Stimulated activated CD8-positive, alpha-beta memory T cell treated with anti-CD3 and anti-CD28 coated beads, Interleukin-2, amount 100 ng/mL, for 1 hour (primary cell): ENCODE measurements at places on chromosomes 2 and 18.
A peak's percentile ranks its signal among the peaks of the same experiment; 100 is the strongest.

- DNase-seq: no peak
Measured at GRCh38 chr2:186570604-186571003, 19.3 kb upstream of the ITGAV start.

DNA sequence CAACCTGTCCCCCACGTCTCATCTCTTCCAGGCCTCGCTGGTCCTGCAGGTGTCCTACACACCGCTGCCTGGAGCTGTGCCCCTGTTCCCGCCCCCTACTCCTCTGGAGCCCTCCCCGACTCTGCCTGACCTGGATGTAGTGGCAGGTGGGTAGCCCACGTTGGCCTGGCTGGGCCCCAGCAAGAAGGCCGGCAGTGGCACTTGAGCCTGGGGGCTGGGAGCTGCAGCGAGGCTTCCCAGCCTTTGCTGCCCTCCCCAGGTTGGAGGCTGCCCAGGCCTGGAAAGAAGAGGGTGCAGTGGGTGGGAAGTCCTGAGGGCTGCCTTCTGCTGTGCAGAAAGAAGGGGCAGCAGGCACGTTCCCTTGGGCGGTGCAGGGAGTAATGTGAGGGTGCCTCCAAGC lies 58.4 kb downstream of the DYSF start:
- no peak for DNase-seq

DNA sequence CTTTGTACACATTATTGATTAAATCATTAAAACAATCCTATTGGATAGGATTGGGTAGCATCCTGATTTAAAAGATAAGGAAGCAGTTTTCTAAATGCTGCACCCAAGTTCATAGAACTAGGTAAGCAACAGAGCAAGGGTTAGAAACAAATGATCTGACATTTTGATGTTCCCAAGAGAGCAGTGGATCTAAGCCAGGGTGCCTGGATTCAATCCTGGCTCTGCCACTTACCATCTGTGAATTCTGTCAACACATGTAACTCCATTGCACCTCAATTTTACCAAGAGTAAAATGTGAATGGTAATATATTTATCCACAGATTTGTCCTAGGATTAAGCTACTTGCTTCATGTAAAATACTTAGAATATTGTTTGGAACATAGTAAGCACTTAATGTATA lies 982.6 kb upstream of the FANCL start:
- no peak for DNase-seq

GRCh38 chr2:64910972-64911433 lies 78.2 kb upstream of the SLC1A4 start:
- no peak for DNase-seq

- DNase-seq: no peak
Measured at GRCh38 chr18:41949206-41949920, 5.7 kb upstream of the PIK3C3 start.

GRCh38 chr2:21251216-21251980 lies 127.6 kb downstream of the TDRD15 start:
- DNase-seq: no peak

GRCh38 chr2:214960677-214961076 lies 151.2 kb upstream of the BARD1 start:
- no peak for DNase-seq

GRCh38 chr2:165253178-165253577 lies 14.0 kb downstream of the SCN2A start:
- no peak for DNase-seq

GRCh38 chr18:57660961-57661360 lies 39.3 kb upstream of the NARS1 start:
- no peak for DNase-seq

DNA sequence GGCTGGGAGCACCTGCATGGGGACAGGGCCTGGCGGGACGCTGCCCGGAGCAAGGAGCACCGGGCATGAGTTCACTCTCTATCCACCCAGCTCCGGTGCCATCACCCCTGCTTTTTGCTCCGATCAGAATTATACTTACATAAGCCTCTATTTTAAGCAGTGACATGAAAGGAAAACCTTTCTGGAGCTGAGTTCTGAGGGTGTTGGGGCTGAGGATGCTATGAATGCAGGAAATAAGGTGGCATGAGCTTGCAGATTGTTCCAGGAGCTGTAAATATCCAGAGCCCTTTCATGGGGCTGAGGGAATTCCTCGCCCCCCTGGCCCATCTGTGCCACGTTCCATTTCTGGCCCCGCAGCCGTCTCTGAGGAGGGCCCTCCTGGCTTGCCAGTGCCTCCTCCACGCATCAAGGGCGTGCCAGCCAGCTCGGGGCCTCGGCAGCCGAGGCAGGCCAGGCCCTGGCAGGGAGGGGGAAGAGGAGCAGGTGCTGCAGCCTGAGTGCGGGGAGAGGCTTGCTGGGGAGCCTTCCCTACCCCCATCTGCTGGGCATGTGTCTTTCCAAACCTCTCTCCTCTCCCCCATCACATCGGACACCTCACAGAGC lies 91.7 kb upstream of the MCFD2 start:
- no peak for DNase-seq

DNA sequence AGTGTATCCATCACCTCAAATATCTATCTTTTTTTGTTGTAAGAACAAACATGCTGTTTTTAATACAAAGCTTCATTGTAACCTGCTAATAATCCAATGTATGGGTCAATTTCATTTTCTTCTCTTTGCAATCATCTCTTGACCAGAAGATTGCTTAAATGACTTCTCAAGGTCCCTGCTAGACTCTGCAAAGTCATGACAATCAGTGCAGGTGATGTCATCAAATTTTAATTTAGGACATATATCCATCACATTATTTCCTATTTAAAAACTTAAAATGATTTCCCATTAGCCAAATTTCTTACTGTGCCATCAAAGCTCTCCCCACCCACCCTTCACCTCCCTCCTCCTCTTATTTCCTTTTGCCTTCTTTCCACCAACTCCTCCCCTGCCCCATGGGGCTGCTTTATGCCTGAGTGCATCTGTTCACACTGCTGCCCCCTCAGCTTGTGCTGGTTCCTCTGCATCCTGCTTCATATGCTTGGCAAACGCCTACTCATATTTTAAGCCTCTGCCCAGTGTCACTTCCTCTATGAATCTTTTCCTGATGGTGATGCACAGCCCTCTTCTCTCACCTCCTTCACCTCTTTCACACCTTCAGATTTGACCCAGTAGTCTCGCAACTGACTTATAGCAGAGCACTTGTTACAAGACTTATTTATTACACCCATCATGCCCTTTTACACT lies 20.3 kb downstream of the PLEK start:
- no peak for DNase-seq

GRCh38 chr2:30938196-30938595 lies 130.9 kb upstream of the CAPN13 start:
- no peak for DNase-seq

DNA sequence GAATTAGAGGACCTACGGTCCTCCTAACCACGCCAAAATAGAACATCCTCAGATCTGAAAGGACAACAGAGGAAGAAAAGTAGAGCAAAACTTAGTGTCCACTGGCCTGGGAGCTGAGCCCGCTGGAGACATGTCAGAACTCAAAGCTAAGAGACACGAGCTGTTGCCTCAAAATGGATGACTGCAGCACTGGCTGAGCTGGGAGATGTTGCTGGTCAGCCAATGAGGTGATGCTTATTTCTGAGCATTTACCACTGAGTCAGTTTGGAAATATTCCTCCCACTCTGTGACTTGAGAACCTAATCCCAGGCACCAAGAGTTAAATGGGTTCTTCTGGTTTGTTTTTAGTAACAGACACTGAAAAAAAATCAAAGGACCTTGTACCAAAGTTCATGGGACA lies 32.6 kb downstream of the FBXO15 start:
- DNase-seq: no peak

DNA sequence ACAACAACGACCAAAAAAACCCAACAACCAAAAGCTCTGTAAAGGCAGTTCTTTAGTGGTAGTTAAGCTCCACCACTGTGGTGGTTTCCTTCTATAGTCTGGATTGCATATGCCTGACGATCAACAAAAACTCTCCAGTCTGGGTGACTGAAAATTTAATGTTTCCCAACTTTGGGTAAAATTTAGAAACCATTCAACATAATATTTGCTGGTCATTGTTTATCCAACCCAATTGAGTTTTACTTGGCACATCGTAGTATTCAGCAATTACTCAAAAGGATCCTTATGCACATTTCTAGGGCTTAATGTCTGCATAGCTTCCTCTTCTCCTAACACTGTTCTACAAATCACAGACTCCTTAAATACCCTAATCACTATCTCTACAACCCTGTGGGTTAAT lies 1080.2 kb upstream of the NRXN1 start:
- DNase-seq: no peak

- DNase-seq: no peak
Measured at GRCh38 chr2:35741556-35741955, 614.0 kb upstream of the CRIM1 start.

DNA sequence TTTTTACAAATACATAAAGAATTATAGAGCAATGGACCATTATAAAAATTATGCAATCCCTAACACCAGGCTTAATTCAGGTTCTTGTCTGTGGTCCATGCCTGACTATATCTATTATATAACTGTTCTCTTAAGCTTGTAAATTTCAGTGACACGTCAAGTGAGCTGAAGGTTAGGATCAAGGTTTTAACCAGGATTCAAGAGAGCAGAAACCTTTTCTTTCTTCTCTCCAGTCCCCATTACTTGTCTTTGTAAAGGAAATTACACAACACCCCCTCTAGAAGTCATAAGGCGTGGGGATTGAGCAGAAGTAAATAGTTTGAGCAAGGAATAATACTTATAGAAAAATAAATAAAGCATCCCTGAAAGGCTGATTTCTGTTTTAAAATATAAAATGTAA lies 122.0 kb downstream of the ZNF521 start:
- no peak for DNase-seq

DNA sequence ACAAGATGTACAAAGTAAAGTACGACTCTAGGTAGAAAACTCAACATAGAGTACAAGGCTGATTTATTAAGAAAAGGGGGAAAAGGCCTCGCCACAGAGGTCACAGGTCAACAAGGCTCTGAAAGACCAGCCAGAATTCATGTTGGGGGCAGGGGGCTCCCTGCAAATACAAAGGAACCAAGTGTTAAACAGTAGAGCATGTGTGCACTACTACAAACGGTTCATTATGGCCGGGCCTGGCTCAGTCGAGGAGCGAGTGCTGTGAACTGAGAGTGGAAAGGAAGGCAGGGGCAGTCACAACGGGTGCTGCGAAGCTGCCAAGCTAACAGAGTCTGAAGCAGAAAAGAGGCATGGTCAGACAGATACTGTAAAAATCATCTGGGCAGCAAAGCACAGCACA lies 77.1 kb downstream of the MBOAT2 start:
- DNase-seq: no peak

- DNase-seq: no peak
Measured at GRCh38 chr2:207995887-207996286, 29.4 kb downstream of the PLEKHM3 start.

DNA sequence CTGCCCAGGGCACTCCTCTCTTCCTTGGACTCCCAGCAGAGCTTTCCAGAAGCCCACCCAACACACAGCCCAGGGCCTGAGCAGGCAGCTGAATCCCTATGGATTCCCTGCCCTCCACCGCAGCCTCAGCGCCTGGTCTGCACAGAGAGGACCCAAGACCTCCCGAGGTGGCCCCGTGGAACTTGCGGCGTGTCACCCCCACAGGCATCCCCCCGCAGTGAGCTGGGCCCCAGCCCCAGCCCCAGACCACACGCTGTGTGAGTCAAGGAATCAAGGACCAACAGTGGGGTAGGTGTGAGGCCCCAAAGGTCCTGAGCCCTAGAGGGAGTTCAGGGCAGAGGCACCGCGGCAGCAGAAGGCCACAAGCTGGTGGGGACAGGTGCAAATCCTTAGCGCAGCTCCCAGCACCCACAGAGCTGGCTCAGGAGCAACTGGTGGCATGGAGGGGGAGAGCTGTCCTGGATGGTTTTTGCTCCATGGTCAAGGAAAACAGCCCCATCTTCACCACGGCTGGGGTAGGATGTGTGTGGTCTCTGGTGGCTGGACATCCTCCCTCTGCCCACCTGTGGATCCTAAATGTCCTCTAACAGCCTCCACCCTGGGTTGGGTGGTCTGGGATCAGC lies 8.5 kb downstream of the HS6ST1 start:
- no peak for DNase-seq

DNA sequence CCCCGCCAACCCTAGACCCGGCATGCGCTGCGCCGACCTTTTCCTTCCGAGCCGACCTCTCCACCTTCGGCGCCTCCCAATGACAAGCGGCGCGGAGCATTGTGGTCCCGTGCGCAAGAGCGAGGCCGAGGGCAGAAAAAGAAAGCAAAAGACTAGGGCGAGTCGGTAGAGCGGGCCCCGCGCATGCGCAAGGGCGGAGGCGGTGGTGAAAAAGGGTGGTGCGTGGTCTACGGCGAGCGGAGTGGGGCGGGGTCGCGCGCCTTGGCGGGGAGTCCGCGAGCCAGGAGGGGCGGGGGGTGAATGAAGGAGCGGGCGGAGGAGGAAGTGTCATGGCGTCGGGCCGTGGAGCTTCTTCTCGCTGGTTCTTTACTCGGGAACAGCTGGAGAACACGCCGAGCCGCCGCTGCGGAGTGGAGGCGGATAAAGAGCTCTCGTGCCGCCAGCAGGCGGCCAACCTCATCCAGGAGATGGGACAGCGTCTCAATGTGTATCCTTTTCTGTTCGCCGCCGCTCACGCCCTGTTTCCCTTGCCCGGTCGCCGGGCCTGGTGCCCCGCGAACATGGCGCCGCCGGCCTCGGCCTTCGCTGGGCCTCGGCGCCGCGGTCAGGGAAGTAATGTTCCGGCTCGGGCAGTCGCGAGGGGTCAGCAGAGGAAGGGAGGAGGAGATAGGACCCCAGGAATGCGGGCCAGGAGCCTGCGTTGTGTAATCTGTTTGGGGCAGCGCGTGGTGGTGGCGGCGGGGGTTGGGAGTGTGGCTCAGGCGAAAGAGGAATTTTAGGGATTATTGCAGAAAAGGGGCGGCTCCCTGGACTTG lies at the start of gene CCNT2:
TSS of gene CCNT2 (plus strand) at position 297 of the 815 bp plus-strand sequence. CDS start at position 330, 33 bp downstream.
- peak; percentile 99 for DNase-seq

GRCh38 chr18:47316924-47317323 lies 65.5 kb upstream of the SKOR2 start:
- no peak for DNase-seq

- no peak for DNase-seq
Measured at GRCh38 chr2:238286551-238286950, 1.9 kb downstream of the PER2 start.

DNA sequence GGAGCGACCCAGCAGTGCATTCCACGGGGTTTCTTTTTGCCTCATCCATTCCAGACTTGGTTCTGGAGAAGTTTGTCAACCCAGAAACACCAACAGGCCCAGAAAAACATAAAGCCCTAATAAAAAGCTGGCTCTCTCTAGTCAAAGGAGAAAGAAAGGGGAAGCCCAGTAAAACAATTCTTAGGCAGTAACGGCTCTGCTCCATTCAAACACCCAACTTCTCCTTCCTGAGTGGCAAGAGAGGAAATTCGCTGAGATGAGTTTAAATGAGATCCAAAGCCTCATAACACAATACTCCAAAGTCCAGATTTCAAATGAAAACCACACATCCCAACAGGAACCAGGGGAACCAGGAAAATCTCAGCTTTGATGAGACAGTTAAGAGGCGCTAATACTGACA lies 179.9 kb downstream of the RPIA start:
- no peak for DNase-seq

- no peak for DNase-seq
Measured at GRCh38 chr2:179344970-179345369, 80.3 kb upstream of the SESTD1 start.

GRCh38 chr2:76180676-76181075 lies 470.0 kb upstream of the GCFC2 start:
- DNase-seq: no peak

- no peak for DNase-seq
Measured at GRCh38 chr2:238123218-238123971, 15.1 kb upstream of the KLHL30 start.
